ENCODE measurements at places on chromosomes 4 and X.

GRCh38 chr4:186294160-186294559 is 28.2 kb downstream of the F11 start:
- no peak for DNase-seq

- no peak for DNase-seq
Measured at GRCh38 chrX:140274811-140275525, 229.9 kb downstream of the SOX3 start.

- DNase-seq, result no peak
Measured at GRCh38 chr4:18051281-18051680, 29.7 kb upstream of the LCORL start.

DNA sequence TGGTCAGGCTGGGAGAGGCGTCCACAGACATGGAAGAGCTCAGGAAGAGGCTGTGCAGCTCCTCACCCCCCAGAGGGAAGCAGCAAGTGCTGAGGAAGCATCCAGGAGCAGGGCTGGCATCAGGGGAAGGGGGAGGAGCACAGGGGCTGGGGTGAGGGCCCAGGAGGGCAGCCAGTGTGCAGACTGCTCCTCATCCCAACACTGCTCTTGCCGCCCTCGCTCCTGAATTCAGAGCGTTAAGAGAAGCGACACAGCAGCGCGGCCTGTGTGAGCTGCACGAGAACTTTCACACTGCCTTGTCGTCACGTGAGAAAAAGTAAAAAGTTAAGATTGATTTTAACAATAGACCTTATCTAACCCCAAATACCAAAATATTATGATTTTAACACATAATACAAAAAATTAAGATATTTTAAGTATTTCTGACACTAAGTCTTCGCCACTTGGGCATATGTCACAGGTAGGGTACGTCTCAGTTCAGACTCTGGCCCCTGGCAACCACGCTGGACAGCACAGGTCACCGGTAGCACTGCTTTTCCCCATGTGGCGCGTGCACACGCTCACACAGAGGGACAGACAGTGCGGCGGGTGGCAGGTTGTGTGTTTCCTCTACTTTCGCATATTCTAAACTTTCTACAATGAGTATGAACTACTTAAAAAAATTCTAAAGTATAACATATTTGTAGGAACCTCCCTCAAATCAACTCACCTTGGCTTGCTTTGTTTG is 19.7 kb downstream of the NOP14 start:
- DNase-seq, result no peak

DNA sequence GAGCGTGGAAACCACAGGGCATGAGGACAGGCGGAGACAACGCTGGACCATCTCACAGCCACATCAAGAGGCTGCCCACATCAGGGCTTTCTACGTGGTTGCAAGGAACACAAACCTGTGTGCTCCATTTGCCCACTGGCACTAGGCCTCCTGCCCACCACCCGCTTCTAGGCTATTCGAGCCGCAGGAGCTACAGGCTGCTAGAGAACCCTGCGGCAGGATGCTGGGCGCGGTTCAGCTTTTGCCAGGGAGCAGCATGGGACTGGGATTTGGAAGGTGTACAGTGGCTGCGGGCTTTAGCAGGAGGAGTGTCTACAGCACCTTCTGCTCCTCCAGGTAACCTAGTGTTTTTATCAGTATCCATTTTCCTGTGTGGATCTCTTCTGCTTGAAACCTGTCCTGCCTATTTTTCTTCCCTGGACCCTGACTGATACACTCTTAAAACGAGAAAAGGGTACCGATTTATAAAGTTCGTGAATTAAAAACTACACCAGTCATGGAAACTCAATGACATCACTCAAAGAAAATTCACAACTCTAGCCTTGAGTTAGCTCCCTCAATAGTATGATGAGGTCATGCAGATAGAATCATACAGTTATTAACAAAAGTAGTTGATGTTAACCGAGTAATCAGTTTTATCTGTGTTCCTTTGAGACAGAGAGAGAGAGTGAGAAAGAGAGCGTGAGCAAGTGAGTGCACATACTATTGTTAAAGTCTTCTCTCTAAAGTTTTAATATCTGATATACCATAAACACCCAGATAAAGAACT is 12.8 kb downstream of the NOP14 start:
- no peak for DNase-seq

DNA sequence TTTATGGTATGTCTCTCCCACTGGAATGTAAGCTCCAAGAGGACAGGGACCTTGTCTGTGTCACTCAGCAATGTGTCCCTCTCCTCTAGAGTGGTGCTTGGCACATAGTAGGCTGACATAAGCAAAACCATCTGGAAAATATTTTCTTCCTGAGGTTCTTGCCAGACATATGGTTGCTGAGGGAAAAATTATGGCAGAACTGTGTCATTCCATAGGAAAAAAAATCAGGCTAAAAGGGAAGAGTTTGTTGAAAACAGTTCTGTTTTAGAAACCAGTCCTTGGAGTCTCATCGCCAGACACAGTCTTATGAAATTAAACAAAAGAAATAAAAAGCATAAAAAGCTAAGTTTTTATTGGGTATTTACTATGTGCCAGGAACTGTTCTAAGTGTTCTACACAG is 60.9 kb downstream of the RTL9 start:
- no peak for DNase-seq

- no peak for DNase-seq
Measured at GRCh38 chrX:307261-308111, 11.1 kb downstream of the GTPBP6 start.

GRCh38 chr4:149885896-149886295 is 70.3 kb upstream of the IQCM start:
- DNase-seq, result no peak

GRCh38 chr4:156968479-156968984 is 3.1 kb downstream of the PDGFC start:
- peak; percentile 35 for DNase-seq

DNA sequence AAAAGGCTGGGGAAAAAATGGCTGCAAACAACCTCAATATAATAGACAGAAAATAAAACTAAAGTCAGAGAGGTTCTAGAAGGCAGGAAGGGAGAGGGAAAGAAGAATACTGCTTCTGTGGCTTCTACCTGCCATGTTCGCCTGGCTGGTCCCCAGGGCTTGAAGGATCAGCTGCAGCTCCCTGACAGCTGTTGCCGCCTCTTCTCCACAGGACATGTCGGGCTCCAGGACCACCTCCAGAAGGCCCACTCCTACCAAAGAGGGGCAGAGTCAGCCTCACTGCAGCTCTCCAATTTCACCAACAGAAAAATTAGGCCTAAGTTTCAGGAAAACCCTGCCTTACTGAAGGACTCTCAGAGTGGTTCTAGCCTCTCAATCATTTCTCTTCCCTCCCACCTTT is 44.9 kb downstream of the GATB start:
- no peak for DNase-seq

GRCh38 chr4:53586121-53586816 is 5.0 kb downstream of the LNX1 start:
- DNase-seq, result no peak

DNA sequence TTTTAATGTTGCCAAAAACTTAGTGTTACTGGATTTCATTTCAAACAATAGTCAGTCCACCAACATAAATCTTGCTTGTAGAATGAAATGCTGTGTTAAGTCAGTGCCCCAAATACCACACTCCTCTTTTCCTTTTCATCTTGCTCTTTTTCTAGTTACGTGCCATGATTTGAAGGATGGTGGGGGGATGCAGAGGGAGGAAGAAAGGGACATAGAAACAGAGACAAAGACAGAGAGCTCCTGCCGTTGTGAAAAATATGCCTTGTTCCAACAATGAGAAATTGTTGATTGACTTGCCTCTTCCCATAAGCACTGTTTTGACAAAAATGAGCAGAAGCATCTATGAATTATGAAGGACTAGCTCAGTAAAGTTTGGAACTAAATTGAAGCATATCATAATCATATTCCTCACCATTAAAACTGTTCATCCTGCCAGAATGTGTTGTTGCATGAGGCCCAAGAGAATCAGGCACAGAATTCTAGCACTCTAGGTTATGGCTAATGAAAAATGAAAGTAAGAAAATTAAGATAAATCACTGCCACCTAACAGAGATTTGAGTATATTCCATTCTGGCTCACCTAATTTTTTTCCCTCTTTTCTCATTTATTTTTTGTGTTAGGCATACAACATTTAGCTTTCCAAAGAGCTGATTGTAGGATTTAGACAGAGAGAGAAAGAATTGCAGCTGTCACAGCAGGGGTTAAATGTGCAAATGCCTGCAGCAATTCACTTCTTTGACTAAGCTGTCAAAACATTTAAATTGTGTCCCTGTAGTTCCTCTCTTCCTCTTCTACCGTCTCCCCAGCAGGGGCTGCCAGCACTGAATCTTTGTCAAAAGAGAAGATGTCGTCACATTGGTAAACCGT is 111.6 kb upstream of the PTPN13 start:
- DNase-seq, result peak; percentile 67

DNA sequence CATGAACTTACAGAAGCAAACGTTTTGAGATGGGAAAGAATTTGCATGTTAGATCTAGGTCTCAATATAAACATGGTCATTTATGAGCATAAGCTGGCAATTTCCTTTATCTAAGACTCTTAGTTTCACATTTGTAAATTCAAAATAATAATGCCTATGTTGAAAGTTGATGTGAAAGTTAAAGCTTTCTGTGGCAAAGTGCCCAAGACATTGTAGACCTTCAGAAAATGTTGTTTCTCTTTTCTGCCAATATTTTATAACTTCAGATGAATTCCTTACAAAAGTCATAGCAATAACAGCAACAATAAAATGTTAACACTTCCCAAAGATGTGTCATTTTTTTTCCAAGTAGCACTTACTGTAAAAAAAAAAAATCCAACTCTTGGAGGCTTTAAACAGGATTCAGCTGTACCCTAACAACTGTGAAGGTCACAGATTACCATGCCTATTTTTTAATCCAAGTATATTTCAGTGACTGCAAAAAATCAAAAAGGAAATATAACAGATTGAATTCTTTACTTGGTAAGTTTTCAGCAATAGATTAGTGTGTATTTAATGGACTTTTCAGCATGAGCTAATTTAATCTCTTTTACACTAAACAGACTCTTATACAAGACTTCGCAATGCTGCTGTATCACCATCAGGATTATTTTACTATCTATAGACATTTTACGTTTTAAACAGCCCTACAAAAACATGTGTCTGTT is 206.5 kb upstream of the PDE5A start:
- no peak for DNase-seq

DNA sequence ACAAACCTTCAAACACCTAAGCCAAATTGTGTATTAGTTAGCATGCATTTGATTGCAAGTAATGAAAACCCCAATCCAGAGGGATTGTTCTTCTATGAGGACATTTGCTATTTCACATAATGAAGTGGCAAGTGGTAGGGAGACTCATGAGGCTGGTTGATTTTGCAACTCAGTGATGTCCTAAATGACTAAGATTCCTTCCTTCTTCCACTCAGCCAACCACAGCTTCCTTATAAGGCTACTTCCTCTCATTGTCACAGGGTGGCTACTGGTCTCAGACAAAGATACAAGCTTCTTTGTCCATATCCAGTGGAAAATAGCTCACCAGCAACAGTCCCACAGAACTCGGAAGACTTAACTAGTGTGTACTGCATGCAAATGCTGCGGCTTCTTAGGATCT is 5.3 kb upstream of the OTC start:
- DNase-seq, result no peak

DNA sequence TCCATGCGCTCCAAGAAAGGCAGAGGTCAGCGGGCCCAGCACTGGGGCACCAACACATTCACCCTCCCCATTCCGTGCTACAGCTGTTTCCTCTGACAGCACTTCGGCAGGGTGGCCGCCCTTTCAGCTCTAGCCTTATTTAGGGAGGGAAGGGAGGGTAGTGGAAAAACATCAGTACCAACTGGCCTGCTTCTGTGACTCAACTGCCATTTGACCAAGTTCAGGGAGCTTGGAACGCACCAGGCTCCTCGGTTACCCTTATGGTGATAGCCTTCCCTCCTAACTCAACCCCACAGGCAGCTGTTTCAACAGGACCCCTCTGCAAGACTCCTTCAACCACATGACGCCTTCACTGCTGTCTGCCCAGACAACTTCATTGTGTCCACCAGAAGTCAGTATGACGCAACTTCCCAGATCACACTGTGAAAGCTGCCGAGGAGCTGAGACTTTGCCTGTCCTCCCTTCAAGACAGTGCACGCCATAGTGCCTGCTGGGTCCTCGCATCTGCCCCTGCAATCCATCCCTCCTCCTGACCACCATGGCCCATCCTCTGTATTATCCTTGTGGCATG is 132.2 kb downstream of the AFAP1 start:
- DNase-seq, result no peak

GRCh38 chr4:8731364-8731763 is 138.8 kb downstream of the CPZ start:
- DNase-seq, result no peak

DNA sequence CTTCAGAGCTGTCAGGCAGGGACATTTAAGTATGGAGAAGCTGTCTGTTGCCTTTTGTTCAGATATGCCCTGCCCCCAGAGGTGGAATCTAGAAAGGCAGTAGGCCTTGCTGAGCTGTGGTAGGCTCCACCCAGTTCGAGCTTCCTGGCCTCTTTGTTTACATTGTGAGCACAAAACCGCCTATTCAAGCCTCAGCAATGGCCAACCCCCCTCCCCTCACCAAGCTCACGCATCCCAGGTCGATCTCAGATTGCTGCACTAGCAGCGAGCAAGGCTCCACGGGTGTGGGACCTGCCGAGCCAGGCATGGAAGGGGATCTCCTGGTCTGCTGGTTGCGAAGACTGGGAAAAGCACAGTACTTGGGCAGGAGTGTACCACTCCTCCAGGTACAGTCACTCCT is 59.3 kb downstream of the ZNF674 start:
- no peak for DNase-seq

DNA sequence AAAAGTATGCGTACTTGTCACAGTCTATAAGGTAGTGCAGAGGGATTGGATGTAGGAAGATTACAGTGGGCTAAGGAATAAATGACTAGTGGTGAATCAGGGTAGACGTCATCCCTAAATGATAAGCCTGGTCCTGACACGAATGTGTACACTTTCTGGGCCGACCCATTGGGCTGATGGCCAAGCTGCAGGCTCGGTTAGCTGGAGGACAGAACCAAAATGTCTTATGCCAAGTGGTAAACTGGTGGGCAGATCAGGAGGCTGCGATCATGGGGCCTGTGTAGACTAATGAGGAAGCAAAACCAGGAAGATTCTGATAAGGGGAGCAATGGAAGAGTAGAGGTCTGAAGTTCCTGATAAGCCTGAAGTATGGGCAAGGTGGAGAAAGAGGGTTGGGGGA is 272.8 kb upstream of the GATB start:
- DNase-seq, result no peak

DNA sequence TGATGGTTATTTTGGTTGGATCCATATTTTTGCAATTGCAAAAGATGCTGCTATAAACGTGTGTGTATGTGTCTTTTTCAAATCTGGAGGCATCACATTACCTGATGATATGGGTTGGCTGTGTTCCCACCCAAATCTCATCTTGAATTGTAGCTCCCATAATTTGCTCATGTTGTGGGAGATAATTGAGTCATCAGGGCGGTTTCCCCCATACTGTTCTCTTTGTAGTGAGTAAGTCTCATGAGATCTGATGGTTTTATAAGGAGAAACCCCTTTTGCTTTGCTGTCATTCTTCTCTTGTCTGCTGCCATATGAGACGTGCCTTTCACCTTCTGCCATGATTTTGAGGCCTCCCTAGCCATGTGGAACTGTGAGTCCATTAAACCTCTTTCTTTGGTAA is 33.4 kb downstream of the APOOL start:
- DNase-seq, result no peak

GRCh38 chr4:14566518-14566917 is 435.8 kb upstream of the CPEB2 start:
- no peak for DNase-seq

GRCh38 chrX:71996826-71997225 is 86.2 kb downstream of the NHSL2 start:
- no peak for DNase-seq

All from NCI-H2081 (cell line).